ENCODE measurements at places on chromosomes 2 and 18. TPM values are rescaled to one million over a fixed set of nuclear protein-coding genes. Genes with fewer than 3 reads are reported as not detected.

Gene CDCA7
- total RNA-seq = 3.9 TPM

Gene ZNF532
- total RNA-seq = 26.4 TPM

Gene ITPRIPL1
- total RNA-seq = 2.0 TPM

Gene PNPT1
- 14.4 TPM for total RNA-seq

Data from lung microvascular endothelial cell (primary cell).